ENCODE measurements at places on chromosomes 11 and 22.

DNA sequence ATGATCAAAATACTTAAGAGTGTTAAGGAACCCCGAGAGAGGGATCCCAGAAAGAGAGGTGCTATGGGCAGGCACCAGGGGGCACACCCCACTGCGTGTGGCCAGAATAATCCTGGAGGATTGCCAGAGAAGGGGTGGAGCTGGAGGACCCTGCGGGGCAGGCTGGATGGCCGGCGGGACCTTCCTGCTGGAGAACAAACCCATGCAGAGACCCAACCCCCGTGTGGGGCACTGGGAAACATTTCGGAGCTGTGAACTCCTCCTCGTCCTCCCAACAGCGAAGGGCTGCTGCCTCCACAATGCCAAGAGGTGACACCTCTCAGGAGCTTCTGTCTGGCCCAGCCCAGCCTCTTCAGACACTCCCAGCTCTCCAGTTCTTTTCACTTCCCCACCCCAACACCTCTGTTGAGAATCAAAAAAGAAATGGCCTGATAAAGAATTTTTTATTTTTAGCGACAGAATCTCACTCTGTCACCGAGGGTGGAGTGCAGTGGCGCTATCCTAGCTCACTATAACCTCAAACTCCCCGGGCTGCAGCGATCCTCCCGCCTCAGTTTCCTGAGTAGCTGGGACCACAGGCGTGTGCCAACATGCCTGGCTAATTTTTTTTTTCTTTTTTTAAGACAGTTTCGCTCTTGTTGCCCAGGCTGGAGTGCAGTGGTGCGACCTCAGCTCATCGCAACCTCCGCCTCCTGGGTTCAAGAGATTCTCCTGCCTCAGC, 25.6 kb downstream of the RHOD start:
- peak; percentile 31 for DNase-seq

GRCh38 chr11:11477695-11478420, 124.8 kb upstream of the CSNK2A3 start:
- no peak for DNase-seq

- no peak for DNase-seq
Measured at GRCh38 chr11:78690352-78690987, 115.8 kb upstream of the NARS2 start.

DNA sequence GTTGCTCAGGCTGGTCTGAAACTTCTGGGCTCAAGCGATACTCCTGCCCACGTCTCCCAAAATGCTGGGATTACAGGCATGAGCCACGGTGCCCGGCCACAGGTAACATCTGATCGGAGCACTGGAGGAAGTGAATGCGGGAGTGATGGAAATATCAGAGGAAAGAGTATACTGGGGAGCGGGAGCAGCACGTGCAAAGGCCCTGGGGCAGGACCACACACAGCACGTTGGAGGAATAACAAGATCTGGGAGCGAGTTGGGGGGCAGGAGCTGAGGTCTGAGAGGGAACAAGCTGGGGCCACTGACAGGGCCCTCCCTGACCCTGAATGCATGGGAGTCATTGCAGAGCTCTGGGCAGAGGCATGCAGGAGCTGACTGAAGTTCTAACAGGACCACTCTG, 70.7 kb downstream of the NFAM1 start:
- no peak for DNase-seq

All from NB4 (cell line).